Fibroblast of mammary gland (primary cell): ENCODE measurements at places on chromosomes 1 and 21.

- no peak for DNase-seq
Measured at GRCh38 chr1:115545096-115545720, 96.6 kb upstream of the VANGL1 start.

DNA sequence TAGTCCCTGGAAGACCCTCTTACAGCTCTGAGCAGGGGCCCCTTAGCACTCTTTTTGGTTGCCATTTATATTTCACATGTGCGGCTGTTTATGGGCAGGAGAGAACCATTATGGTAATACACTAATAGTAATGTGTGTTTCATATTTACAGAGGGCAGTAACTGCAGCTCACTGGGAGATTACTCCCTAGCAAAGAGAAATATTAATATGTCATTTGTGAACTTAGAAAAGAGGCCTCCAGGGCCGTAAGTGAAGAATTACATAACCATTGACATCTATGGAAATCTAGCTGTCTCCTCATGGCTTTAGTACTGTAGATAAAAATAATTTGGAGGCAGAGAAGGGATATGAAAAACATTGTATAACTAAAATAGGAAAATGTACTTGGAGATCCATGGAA lies 23.4 kb upstream of the RGS16 start:
- no peak for DNase-seq

DNA sequence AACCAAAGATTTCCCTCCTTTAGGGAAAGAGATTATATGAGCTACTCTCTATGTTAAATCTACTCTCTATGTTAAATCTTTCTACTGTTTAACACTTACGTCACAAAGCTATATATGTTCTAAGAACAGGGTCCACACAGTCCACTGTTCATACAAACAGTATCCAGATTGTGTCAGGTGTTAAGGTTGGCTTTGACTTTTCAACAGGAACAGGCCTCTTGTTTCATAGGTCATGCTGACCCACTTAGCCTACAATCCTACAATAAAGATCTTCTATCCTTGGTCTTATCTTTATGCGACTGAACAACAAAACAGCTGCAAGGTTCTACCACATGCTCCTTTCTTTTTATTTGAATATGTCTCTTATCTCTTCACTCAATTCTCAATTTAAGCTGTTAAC lies 134.9 kb downstream of the LTN1 start:
- no peak for DNase-seq

GRCh38 chr1:61005614-61006580 lies 76.5 kb upstream of the NFIA start:
- DNase-seq: no peak

- no peak for DNase-seq
Measured at GRCh38 chr21:41972511-41973205, 18.8 kb upstream of the C2CD2 start.

GRCh38 chr1:224617410-224618355 lies 1.6 kb downstream of the CNIH3 start:
- DNase-seq: no peak

- peak; percentile 14 for DNase-seq
Measured at GRCh38 chr1:226881515-226882185, 11.2 kb downstream of the PSEN2 start.

DNA sequence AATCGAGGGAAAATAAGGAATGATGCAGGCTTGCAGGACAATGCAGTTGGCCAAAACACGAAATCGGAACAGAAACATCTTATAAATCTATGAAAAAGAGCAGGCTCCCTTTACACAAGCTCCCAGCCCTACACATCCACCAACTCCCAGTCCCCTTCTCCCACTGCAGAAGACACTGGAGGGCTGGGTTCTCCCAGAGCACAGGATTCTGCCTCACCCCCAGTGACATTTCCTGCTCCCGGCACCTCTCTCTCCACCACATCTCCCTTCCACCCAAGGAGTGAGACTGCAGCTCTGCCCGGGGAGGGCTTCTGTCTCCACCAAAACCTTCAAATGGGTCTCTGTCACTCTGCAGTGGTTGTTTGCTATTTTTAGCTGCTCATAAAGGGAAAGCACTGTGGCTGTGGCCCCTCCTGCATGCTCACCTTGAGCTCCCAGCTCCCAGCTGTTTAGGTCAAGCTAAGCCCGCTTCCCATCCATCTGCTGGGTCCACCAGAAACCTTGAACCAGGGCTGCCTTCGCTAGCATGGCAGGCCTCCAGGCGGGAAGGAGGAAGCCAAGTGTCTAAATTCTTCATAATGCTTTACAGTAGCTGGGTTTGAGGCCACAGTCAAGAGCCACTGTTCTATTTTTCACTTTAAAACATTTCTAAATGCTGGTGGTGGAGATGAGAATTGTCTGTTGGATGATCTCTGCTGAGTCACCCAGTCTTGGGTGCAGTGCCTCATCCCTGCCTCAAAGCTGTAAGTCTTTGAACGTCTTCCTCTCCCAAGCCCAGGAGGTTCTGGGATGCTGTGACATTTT lies 3.3 kb upstream of the C2CD2 start:
- DNase-seq: peak; percentile 95

GRCh38 chr1:156045076-156045475 lies 8.5 kb downstream of the UBQLN4 start:
- DNase-seq: no peak

- no peak for DNase-seq
Measured at GRCh38 chr1:234106032-234106431, 201.6 kb downstream of the SLC35F3 start.

DNA sequence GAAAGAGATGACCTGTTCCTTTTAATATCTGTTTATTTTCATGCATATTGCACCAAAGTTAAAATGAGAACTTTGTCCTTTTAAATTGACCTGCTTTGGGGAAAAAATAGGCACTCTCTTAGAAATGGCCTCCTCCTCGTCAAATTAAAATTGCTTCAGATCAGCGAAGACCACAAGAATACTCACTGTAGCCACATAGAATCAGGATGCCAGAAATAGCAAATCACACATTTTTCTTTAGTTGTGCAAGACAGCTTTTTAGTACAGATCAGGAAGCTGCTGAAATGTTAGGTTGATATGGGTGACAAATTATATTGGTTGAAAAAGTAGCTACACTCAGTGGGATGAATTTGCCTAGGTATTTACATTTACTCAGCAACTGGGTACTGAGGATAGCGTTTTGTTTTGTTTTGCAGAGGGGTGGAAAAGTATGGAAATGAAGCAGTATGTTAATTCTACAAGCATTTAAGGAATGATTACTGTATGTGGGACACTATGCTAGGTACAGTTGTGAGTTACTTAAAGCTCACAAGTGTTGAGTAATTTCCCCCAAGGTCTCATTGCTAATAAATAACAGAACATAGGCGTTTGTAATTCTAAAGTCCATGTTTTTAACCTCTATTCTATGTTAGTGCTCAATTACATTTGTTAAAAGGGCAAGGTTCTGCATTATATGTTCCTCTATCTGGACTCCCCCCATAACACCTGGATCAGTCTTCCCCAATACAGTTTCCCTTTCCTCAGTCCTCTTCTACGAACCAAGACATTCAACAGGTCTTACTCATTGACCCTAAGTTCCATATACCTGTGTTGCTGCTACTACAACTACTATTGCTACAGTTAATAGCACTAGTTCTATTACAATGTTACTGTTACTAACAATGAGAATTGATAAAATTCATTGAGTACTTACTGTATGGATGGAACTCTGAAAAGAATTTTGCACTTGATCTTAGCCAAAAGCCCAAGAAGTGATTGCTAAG lies 99.4 kb upstream of the S1PR1 start:
- peak; percentile 59 for DNase-seq

DNA sequence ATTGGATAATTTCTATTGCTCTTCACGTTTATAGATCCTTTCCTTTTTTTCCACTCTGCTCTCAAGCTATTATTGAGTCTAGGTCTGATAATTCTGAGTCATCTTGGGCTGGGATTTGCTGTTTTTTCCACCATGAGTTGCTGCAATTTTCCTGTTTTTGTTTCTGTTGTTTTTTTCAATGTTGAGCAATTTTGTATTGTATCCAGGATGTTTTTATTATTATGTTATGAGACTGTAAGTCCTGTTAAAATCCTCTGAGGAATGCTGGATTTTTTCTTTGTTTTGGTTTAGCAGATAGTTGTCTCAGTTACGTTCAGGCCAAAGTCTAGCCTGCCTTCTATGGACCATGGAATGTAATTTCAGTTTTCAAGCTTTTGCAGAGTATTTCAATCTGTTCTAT lies 13.0 kb upstream of the SLC35A3 start:
- peak; percentile 63 for DNase-seq

DNA sequence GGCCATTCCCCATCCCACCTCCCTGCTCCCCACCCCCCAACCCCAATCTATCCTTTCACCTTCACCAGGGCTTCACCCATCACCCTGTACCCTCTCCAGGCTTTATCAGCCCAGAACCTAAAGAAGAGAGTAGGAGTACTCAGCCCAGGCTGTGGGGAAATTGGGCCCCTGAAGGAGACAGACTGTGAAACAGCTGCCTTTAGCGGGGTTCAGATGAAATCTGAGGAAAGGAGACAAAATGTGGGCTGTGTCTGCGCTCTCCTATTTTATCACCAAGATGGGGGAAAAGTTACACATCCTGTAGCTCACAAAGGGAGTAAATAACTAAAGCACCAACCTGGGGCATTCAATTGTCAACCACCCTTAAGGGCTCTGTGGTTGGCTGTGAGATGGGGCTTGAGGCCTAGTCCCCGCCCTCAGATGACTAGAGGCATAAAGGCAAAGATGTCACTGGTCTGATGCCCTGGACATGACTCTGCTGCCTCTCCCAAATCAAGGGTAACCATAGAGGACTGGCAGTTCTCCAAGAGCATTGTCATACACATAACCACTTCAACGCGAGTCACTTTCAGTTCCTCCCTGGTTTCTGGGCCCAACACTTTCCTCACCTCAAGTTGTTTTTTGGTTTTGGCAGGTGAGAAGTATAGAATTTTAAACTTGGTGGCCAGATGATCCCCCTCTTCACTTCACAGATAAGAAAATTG lies 30.0 kb downstream of the SLC27A3 start:
- DNase-seq: peak; percentile 95

GRCh38 chr1:5514527-5515183 lies 477.6 kb downstream of the NPHP4 start:
- DNase-seq: peak; percentile 23

GRCh38 chr1:112716133-112716720 lies 1.1 kb upstream of the PPM1J start:
- peak; percentile 91 for DNase-seq

DNA sequence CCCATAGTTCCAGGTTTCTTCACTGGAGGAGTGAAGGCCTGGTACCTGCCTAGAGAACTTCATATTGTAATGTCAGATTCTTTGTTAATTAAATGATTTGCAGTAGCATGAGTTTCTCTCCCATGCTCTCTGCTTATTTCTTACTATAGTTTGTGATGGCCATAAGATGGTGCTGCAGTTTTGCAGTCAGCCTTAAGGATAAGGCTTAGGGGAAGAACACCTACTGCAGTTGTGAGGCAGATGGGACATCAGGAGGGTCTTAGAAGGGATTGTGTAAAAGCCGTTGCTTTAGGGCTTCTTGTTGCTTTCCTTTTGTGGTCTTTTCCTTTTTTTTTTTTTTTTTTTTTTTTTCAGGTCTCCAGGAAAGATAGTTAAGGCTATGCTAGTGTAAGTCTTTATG lies 61.8 kb downstream of the MACF1 start:
- peak; percentile 30 for DNase-seq

GRCh38 chr21:26003404-26003803 lies 167.2 kb downstream of the APP start:
- DNase-seq: no peak

DNA sequence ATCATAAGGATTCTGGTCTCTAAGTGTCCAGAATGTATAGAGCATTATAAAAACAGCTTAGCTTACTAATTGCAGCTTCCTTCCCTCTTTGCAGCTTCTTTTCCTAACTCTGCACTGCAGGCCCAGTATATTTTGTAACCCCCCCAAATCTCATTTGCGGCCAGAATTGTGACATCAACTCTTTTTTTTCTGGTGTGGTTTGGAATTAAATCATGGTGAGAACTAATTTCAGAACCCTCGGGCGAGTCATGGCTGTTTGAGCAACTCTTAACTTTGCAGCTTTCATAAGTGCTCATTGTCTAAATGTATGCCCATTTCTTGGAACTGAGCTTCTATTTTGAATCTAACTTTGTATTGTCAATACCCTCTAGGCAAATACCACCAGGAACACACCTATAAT lies 187.4 kb downstream of the CYYR1 start:
- peak; percentile 60 for DNase-seq

GRCh38 chr1:171940368-171940767 lies 99.1 kb downstream of the DNM3 start:
- DNase-seq: peak; percentile 7

DNA sequence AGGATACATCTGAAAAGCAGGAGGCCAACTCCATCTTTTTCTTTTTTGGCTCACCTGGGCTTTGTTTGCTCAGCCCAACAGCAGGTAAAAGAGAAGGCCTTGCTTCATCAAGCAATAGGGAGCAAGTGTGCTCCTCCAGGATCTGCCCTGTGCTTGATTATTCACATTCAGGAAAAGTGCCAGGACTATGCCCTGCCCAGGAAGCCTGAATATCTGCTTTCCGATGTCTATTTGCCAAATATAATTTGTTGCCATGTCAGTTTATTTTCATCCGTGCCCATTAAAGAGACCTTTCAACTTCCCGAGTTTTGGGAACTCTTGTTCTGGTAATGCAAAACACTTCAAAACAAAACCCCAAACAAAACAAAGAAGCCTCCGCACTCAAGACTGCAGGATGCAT lies 185.3 kb downstream of the CDC7 start:
- DNase-seq: peak; percentile 22

- no peak for DNase-seq
Measured at GRCh38 chr1:19349999-19350398, 37.9 kb downstream of the SLC66A1 start.

DNA sequence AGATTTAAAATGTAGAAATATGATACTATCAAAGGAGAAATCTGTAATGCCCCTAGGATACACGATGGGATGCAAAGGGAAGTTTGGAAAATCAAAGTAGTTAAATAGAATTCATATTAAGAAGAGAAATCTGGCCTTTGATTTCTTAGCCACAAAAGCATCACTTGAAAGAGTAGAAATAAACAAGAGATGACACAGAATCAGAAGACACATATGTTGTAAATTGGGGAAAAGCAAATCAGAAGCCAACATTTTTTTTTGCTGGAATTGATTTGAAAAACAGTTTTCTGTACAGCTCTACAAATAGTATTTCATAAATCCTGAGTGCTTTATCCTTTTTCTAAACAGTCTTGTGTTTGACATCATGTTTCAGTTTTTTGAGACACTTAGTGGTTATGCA lies 12.4 kb upstream of the TNFSF18 start:
- peak; percentile 15 for DNase-seq

GRCh38 chr1:997713-997992 lies 2.2 kb downstream of the HES4 start:
- DNase-seq: no peak

DNA sequence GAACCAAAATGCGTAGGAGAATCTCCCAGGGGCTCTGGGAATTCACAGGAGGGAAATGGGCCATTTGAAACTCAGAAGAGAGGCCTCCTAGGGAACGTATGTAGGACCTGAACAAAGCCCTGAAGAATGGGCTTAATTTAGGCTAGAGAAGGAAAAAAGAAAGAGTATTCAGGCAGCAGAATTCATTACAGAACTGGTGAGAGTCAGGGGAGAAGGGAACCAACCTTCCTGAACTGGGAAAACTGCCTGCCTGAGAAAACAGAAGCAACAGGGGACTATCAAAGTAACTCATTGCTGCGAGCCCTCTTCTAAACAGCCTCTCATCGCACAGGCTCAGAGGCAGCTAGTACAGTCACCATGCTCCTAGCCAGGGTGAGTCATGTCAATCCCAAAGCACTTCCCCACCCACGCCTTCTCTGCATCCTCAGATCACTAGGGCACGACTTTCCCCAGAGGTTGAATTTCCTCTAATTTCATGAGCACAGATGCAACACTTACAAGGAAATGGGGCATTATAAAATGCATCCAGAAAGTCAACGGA lies 98.1 kb downstream of the ADSS2 start:
- DNase-seq: peak; percentile 99

GRCh38 chr21:26469789-26470188 lies 103.3 kb downstream of the CYYR1 start:
- peak; percentile 83 for DNase-seq

GRCh38 chr1:104121271-104121670 lies 371.6 kb downstream of the AMY1C start:
- no peak for DNase-seq
